ENCODE measurements at places on chromosomes 5 and 9.

DNA sequence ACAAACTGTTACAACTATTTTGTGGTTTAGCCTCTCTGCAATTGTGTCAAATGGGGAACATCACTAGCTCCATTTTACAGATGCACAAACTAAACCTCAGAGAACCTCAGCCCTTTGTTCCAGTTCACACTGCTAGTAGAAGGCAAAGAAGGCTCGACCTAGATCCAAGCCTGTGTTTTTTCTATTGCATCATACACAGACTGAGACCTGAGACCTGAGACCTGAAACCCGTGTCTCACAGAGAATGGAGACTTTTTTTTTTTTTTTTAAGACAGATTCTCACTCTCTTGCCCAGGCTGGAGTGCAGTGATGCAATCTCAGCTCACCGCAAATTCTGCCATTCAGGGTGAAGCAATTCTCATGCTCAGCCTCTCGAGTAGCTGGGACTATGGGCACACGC lies 120.8 kb downstream of the GALNT10 start:
- peaks cover 3% of the 10 kb centered on the region for H3K4me1 ChIP-seq
- H3K27ac ChIP-seq, result no peak overlapping the region
- no peak overlapping the region for H3K4me3 ChIP-seq
- H3K27me3 ChIP-seq, result no peaks in the 10 kb centered on the region
- H3K36me3 ChIP-seq, result peaks cover 5% of the 10 kb centered on the region
- DNase-seq, result no peak

DNA sequence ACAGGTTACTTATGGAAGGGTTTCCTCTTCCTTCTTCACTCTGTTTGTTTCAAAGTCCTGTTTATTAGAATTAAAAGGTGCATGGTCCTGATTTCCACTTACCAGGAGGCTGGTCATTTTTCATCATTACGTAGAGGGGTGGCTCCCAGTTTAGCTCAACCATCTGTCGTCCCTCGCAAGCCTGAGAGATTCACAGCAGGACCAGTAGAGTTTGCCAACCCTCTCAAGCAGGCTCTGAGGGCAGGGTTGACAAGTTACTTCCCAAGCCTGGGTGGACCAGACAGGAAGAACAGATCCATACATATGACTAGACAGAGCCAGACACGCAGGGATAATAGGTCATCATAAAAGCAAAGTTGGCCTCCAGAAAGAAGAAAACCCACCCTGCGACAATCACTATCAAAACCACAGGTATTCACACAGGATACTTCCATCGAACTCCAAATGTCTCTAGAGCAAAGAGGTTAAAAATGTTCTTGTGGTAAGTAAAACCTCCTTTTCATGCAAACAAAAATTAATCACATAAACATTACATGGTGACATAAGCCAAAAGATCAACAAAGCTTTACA lies 151.9 kb downstream of the ELAVL2 start:
- DNase-seq, result no peak
- no peak overlapping the region for H3K4me3 ChIP-seq
- peaks cover 6% of the 10 kb centered on the region for H3K4me1 ChIP-seq
- no peaks in the 10 kb centered on the region for H3K27me3 ChIP-seq
- no peak overlapping the region for H3K27ac ChIP-seq
- H3K36me3 ChIP-seq, result no peaks in the 10 kb centered on the region

- H3K27ac ChIP-seq, result no peak overlapping the region
- no peaks in the 10 kb centered on the region for H3K36me3 ChIP-seq
- H3K4me3 ChIP-seq, result peak overlapping the region; percentile 41
- H3K4me1 ChIP-seq, result peaks cover 12% of the 10 kb centered on the region
- peaks cover 54% of the 10 kb centered on the region for H3K27me3 ChIP-seq
Observed at GRCh38 chr5:175728885-175729828, 71.3 kb downstream of the HRH2 start.

DNA sequence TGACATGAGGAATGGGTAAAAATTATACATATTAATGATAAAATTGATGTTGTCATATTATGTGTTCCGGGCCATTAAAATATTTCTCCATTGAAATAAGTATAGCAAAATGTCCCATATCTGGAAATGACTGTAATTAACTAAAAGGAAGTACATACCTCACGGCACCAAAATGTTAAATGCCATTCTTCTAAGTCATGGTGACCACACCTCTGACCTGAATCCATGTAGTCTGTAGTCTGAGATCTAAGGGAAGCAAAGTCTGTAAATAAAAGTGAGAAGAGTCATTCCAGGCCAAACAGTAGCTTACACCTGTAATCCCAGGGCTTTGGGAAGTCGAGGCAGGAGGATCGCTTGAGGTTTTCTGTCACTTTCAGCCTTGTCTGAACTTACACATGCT lies 8.7 kb upstream of the GDA start:
- H3K4me1 ChIP-seq, result no peaks in the 10 kb centered on the region
- peaks cover 24% of the 10 kb centered on the region for H3K27me3 ChIP-seq
- no peak overlapping the region for H3K27ac ChIP-seq
- no peak for DNase-seq
- no peak overlapping the region for H3K4me3 ChIP-seq

GRCh38 chr5:81949462-81949861 lies 22.4 kb upstream of the ATG10 start:
- H3K4me3 ChIP-seq, result no peak overlapping the region
- no peak for DNase-seq
- no peak overlapping the region for H3K27ac ChIP-seq
- peaks cover 5% of the 10 kb centered on the region for H3K4me1 ChIP-seq

- peaks cover 5% of the 10 kb centered on the region for H3K27me3 ChIP-seq
- H3K4me1 ChIP-seq, result no peaks in the 10 kb centered on the region
- DNase-seq, result no peak
- no peak overlapping the region for H3K27ac ChIP-seq
Observed at GRCh38 chr5:161150441-161150988, 298.5 kb upstream of the ATP10B start.
